Activated CD4-positive, alpha-beta T cell treated with anti-CD3 and anti-CD28 coated beads, Interleukin-2, amount 50 U/mL, for 48 hours (primary cell): ENCODE measurements at places on chromosomes 6 and 20.

DNA sequence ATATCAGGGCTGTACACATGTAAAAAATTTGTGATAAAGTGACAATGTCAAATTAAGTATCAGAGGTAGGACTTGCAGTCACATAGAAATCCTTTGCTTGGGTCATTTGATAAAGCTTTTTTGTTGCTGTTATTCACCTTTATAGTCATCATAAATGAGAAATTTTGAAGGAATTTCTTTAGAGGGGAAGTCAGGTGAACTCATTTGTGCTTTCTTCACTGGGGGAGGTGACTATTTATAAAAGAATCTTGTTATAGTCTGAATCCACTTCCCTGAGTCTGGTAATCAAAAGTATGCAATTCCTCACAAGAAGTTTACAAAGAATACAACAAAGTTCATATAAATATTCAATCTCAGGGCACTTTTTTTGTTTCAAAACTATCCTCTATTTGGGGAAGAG is 47.7 kb downstream of the FRK start:
- DNase-seq = no peak

- no peak for DNase-seq
Measured at GRCh38 chr6:166460473-166461437, 78.0 kb upstream of the MPC1 start.

DNA sequence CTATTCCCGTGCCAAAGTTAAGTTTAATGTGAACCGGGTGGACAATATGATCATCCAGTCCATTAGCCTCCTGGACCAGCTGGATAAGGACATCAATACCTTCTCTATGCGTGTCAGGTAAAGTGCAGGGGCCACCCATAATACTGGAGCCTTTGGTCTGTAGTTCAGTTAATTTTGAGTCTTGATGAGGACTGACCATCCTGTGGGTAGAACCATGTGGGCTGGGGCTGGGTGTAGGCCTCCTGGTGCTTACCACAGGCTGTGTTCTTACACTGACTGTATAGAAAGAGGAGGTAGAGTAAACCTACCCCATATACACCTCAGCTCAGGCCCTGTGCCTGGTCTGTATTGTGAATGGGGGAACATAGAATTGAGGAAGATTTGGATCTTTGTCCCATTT is 2.4 kb downstream of the NOP56 start:
- no peak for DNase-seq

DNA sequence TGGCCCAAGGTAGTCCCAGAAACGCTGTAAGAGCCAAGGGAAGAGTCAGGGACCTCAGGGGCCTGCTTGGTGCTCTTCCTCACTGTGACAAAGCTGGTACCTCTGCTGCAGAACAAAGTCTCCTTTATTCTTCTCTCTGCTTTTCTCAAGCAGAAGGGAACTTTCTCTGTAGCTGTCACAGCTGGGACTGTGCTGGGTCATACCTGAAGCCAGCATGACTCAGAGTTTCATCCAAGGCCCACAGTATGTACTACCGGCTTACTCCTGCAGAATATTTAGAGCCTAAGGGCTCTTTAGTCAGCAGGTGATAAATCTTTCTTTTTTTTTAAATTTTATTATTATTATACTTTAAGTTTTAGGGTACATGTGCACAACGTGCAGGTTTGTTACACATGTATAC is 183.2 kb downstream of the TINAG start:
- DNase-seq = no peak

- DNase-seq = no peak
Measured at GRCh38 chr6:2132416-2132815, 113.0 kb downstream of the GMDS start.

DNA sequence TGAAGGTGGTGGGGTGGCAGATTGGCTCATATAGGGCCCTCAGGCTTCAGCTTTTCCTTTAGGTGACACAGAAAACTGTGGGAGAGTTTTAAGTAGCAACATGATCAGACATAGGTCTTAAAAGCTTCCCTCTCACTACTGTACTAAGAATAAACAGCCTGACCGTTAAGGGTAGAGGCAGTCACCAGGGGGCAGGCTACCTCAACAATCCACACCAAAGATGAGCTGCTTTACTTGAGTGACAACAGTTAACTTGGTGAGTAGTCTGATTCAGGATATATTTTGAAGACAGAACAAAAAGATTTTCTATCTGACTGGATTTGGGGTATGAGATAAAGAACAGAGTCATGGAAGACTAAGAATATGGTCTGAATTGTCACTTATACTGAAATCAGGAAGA is 193.1 kb upstream of the SHLD1 start:
- peak; percentile 58 for DNase-seq

DNA sequence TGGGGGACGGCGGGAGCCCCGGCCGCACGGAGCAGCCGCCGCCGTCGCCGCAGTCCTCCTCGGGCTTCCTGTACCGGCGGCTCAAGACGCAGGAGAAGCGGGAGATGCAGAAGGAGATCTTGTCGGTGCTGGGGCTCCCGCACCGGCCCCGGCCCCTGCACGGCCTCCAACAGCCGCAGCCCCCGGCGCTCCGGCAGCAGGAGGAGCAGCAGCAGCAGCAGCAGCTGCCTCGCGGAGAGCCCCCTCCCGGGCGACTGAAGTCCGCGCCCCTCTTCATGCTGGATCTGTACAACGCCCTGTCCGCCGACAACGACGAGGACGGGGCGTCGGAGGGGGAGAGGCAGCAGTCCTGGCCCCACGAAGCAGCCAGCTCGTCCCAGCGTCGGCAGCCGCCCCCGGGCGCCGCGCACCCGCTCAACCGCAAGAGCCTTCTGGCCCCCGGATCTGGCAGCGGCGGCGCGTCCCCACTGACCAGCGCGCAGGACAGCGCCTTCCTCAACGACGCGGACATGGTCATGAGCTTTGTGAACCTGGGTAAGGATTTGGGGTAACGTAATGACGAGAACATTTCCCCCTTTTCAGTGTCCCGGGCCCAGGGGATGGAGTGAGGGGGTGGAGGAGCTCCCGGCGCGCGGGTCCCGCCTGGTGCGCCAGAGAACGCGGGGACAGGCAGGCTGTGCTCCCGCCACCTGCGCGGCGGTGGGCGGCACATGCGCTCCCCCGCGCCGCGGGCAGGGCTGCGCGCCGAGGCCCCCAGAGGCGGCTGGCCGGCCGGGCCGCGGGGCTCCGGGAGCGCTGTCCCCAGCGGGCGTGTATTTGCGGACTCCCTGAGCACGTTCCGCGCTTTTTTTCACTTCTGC is 1.4 kb downstream of the BMP6 start:
- DNase-seq = peak; percentile 2

DNA sequence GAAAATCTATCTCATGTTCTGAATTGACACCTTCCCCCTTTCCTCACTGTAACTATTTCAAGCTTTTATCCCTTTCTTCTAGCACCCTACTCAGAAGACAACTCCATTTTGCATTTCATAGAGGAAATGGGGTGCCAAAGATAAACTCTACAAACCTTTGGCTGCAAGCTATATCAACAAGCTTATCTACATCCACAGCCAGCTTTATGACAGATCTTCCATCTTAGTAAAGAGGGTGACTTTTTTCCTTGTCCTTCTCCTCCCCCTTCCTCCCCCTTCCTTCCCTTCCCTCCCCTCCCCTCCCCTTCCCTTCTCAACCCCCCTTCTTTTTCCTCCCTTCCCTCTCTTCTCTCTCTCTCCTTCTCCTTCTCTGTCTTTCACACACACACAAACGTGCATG is 58.0 kb upstream of the OLIG3 start:
- no peak for DNase-seq

DNA sequence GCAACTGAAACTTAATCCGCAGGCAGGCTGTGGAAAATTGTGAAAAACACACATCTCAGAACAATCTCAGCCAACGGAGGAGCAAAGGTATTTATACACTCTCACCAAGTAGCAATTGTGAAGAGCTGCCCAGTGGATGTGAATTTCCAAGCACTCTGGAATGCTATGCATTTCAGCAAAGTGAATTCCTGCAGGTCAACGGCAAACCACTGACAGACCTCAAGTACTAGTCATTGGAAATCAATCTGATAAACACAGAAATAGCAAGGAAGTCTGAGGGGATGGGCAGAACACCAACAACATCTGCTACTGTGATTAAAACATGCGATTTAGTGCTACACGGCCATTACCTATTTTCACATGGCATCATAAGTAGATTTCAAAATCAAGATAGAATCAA is 429.1 kb downstream of the HTR1B start:
- no peak for DNase-seq

- no peak for DNase-seq
Measured at GRCh38 chr20:58251348-58251978, 23.0 kb upstream of the ANKRD60 start.

- DNase-seq = no peak
Measured at GRCh38 chr6:44081753-44082152, 45.5 kb downstream of the MRPL14 start.

DNA sequence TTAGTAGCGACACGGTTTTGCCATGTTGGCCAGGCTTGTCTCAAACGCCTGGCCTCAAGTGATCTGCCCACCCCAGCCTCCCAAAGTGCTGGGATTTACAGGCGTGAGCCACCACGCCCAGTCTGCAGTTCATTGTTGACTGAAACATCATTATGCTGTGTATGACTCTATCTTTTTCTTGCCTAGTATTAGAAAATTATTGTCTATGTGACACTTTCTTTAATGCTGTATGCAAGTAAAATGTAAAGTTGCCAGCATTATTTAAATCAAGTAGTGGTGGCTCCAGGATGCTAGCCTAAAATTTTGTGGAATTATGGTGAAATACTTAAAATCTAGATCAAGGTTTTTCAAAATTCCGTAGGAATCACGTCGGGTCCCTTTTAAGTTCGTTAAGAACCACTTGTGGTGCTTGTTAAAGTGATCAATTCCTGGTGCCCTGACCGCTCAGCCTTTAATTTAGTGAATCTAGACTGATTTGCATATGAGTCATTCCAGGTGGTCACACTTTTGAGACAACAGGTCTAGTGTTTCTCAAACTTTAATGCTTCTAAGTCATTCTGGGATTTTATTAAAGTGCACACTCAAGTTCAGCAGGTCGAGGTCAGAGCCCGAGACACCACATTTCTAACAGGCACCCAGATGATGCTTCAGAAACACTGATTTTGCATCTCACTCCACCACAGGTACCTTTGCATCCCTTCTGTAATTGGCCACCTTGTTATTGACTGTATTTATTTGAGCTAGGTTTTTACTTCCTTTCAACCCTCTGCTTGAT is 132.6 kb upstream of the MTHFD1L start:
- DNase-seq = no peak

- DNase-seq = no peak
Measured at GRCh38 chr6:3808759-3809514, 40.2 kb upstream of the FAM50B start.

- no peak for DNase-seq
Measured at GRCh38 chr6:80022803-80023202, 18.4 kb downstream of the TTK start.

GRCh38 chr6:32803416-32803815 is 13.4 kb downstream of the HLA-DOB start:
- DNase-seq = no peak
